ENCODE measurements at places on chromosomes 3 and 15. TPM values are rescaled to one million over a fixed set of nuclear protein-coding genes. Genes with fewer than 3 reads are reported as not detected.

DNA sequence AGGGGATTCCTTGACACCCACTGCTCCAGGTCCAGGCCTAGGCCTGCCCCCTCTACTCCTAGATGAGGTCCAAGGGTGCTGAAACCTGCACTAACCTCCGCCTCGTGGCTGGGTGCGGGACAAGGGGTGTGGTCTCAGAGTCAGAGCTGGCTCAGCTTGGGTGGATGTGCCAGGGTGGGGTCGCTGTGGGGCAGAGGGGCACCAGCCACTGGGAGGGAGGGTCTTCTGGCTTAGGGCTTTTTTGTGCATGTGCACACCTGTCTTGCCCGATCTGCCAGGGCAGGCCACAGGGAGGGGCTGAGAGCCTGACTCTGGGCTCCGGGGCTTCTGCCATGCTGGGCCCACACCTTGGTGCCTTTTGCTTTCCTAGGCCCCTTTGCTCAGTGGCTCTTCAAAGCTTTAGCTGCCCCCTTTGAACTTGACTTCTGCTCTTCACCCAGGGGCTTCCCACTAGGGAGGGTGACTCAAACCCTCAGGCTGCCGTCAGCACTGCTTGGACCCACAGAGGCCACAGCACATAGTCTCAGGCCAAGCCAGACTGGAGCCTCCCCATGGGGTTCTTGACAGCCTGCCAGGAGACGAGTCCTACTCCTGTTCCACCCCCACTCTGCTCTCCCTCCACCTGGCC is 73.0 kb downstream of the KLF13 start:
- no peak for DNase-seq

The DNASE1L3 gene
- total RNA-seq, result 0.53 TPM

DNA sequence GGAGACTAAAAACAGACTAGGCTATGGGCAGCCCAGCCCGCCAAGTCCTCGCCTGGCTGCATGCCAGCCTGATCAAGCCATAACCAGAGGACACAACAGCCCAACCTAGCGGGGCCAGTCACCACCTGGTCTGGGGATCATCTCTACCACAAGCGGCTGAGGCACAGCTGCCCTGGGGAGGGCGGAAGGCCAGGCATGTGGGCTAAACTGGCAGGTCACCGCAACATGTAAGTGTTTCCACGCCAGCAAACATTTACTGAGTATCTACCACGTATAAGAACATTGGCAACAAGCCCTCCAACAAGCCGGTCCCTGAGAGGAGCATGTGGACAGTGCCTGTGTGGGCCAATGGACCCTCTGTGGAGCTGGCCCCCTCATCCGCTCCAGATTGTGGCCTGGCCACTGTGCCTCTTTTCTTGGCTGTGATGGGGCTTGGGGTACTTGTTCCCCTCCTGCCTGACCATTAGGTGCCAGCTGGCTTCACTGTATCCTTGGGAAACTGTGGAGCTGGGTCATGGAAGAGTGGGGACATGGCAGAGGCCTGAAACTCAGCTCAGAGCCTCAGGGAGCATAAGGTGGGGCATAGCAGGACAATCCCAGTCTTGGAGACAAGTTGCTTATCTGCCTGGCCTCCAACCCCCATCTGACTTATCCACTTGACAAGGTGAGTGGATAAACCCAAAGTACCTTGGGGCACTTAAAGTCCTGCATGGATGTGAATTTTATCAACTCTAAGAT is 9.0 kb downstream of the UBXN7 start:
- DNase-seq, result no peak

The SIDT1 gene
- total RNA-seq, result 37.3 TPM

- DNase-seq, result no peak
Measured at GRCh38 chr3:66379565-66379964, 121.3 kb downstream of the LRIG1 start.

- no peak for DNase-seq
Measured at GRCh38 chr3:45657853-45658252, 31.3 kb upstream of the SACM1L start.

The FBXL22 gene
- total RNA-seq, result 1.6 TPM

The TGM4 gene
- total RNA-seq, result not detected

DNA sequence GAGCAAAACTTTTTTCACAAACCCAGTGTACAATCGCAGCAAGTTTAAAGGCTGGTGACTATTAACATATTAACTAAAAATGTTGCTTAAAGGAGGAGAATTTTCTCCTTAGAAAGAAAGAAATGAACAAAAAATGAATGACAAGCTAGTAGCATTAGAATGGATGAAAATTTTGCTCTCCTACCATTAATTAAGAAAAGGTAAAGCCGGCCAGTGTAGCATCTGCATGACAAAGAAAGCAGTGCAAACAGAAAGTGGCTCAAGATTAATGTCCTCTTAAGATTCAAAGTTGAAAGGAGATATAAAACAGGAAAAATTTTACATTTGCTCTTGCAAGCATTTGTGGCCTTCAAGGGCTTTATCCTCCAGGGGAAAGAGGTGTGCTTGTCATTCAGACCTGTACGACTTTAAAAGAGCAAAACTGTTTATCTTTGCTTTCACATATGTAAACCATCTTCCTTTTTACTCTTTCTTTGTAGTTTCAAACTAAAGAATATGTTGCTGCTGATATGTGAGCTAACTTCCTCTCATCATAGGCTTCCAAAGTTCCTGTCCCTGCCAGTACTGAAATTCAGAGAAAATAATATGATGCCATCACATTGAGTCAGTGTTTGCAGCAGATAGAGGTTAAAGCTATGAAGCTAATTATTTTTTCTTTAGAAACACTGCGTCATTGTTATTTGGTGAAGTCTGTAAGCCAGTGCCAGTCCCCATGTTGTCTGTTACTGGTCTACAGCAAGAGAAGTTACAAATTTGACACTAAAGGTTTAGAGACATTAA is 439.1 kb upstream of the GRM7 start:
- no peak for DNase-seq

DNA sequence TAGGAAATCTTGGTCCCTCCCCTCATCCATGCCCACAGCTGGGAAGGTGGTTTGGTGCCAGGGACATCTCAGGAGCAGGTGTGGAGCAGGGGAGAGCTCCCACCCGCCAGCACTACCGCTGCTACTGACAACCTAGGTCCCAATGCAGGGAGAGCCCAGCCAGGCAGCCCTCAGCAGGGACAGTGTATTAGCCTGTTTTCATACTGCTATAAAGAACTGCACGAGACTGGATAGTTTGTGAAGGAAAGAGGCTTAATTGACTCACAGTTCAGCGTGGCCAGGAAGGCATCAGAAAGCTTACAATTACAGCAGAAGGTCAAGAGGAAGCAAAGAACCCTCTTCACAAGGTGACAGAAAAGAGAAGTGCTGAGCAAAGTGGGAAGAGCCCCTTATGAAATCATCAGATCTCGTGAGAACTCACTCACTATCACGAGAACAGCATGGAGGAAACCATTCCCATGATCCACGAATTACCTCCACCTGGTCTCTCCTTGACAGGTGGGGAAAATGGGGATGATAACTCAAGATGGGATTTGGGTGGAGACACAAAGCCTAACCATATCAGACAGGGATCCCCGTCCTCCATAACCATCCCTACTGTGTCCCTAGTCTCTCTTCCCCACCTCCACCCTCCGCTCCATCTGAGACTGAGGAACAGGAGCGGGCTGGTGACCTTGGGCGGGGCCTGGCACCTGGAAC is 218.6 kb downstream of the TBC1D2B start:
- no peak for DNase-seq

The SLC6A20 gene
- not detected for total RNA-seq

The AADACL2 gene
- not detected for total RNA-seq

The EXD1 gene
- not detected for total RNA-seq

The IQCF5 gene
- not detected for total RNA-seq

The CHRM5 gene
- not detected for total RNA-seq

GRCh38 chr3:152175528-152175889 is 93.2 kb upstream of the MBNL1 start:
- no peak for DNase-seq

DNA sequence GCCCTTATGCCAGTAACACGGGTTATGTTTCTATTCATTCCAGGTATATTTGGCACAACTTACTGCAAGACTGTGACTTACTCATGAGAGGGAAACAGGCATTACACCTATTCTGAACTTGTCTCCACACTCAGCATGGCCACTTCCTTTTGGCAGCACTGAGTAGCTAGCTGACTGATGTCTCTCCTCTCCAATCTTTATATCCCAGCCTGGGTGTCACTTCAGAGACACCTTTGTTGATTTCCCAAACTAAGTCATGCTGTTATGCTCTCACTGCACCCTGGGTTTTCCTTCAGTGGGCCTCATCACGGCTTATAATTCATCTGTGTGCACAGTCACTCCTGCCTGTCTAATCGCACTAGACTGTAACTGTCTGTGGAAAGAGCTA is 114.8 kb downstream of the MYLK start:
- DNase-seq, result no peak

DNA sequence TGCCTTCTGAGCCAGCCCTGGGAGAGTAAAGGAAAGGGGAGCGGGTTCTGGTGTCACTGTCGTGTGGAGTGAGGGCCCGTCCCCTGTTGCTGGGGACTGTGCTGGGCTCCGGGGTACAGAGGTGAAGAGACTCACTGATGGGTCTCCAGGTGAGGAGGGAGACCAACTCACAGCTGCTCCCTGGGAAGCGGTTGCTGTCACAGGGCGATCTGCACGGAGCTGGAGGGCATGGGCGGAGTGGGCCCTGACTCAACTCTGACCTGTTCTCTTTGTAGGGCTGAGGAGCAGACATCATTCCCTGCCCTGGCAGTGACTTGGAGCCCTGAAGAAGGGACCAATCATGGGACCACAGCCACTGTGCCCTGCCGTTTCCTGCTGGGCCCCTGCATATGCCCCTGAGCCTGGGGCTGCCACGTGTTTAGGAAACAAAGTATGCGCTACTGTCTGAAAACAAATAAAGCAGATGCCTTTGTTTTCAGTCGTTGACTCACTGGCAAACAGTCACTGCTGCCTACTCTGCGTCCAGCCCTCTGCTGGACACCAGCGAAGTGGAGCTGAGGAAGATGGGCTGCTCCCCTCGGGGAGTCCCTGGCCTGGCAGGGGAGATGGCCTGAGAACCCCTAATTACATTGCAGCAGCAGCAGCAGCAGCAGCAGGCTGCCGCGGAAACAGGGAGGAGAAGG is 22.9 kb upstream of the PLXNA1 start:
- DNase-seq, result no peak

GRCh38 chr15:37019479-37020433 is 80.6 kb downstream of the MEIS2 start:
- DNase-seq, result no peak

DNA sequence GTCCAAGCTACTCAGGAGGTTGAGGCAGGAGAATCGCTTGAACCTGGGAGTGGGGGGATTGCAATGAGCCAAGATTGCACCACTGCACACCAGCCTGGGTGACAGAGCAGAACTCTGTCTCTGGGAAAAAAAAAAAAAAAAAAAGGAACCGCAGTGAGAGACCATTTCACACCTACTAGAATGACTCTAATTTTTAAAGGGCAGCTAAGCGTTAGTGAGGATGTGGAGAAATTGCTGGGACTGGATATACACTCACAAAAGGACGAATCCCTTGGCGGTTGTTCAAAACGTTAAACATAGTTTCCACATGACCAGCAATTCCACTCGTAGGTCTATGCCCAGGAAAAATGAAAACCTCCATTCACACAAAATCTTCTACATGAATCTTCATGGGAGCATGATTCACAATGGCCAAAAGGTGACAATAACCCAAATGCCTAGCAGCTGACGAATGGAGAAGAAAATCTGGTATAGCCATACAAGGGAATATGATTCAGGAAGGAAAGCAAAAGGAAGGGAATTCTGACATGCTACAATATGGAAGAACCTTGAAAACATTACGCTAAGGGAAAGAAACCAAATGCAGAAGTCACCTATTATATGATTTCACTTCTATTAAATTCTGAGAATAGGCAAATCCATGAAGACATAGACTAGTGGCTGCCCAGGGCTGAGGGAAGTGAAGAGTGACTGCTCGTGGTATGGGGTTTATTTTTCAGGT is 127.0 kb downstream of the CHSY1 start:
- no peak for DNase-seq

DNA sequence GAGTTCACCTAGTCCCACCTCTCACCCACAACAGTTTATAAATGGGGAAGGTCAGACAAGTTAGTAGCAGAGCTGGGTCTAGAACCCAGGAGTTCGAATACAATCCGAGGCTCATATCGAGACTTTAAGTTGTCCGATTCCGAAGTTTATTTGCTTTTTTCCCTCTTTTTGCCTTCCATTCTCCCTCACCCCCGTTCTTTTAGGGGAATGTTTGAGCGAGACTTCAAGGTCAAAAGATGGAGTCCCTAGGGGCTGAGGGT is 7.3 kb downstream of the BCL6 start:
- DNase-seq, result no peak

GRCh38 chr3:191961529-191961928 is 500.6 kb downstream of the PYDC2 start:
- no peak for DNase-seq

- no peak for DNase-seq
Measured at GRCh38 chr3:23800731-23801130, 5.0 kb upstream of the UBE2E1 start.

GRCh38 chr3:12513694-12514446 is 29.6 kb downstream of the TSEN2 start:
- DNase-seq, result no peak

The RTP3 gene
- total RNA-seq, result not detected

The ZNF385D gene
- not detected for total RNA-seq

- no peak for DNase-seq
Measured at GRCh38 chr15:49624056-49624455, 3.2 kb downstream of the DTWD1 start.

The LRTM1 gene
- total RNA-seq, result not detected

- DNase-seq, result no peak
Measured at GRCh38 chr15:98382139-98382538, 266.2 kb upstream of the IGF1R start.

GRCh38 chr3:194379651-194380050 is 10.1 kb upstream of the LRRC15 start:
- DNase-seq, result no peak

The TFDP2 gene
- 34.2 TPM for total RNA-seq

- no peak for DNase-seq
Measured at GRCh38 chr15:99306694-99307338, 55.5 kb downstream of the LRRC28 start.

DNA sequence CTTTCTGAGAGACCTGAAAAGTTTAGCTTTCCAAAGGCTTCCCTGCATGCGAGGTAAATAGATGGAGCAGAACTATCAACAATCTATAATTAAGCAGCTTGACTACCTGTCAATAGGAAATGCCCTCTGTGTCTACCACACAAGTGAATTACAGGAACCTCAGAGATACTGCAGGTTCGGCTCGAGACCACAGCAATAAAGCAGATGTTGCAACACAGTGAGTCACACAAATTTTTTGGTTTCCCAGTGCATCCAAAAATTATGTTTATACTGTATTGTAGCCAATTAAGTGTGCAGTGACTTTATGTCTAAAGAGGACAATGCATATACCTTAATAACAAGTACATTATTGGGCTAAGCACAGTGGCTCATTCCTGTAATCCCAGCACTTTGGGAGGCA is 252.0 kb downstream of the UBE2E2 start:
- no peak for DNase-seq

DNA sequence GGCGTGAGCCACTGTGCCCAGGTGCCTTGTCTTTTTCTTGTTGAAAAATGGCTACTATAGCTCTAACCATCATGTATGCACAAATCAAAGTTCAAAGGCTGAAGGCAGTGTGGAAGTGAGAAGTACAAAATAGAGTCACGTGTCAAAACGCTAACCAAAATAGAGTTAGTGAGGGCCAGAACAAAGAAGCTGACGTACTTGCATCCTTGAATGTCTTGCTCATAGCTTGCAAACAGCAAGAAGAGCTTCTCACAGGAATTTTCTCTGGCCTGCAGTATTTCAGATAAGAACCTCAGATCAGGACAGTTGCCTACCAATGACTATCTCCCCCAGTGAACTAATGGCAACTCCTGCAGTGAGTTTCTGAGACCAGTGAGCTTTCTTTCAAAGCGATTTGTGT is 713.5 kb downstream of the GRM7 start:
- DNase-seq, result no peak

GRCh38 chr15:50390554-50391264 is 33.5 kb upstream of the USP8 start:
- peak; percentile 3 for DNase-seq
